ENCODE measurements at places on chromosomes 7 and 10. TPM values are rescaled to one million over a fixed set of nuclear protein-coding genes. Genes with fewer than 3 reads are reported as not detected.

Gene EBLN1
- polyA plus RNA-seq: not detected

Gene SEMA3A
- 17.0 TPM for polyA plus RNA-seq

Gene ADCY1
- 17.6 TPM for polyA plus RNA-seq

Gene CFAP70
- 2.9 TPM for polyA plus RNA-seq

Gene SYT15B
- polyA plus RNA-seq: not detected

Gene SPACDR
- 0.66 TPM for polyA plus RNA-seq

Gene GPER1
- polyA plus RNA-seq: not detected

Gene AKR1C1
- polyA plus RNA-seq: 25.5 TPM

Gene ITPRID1
- polyA plus RNA-seq: not detected

Gene PON3
- polyA plus RNA-seq: 0.32 TPM

Measured in Purkinje cell (primary cell).